A673 (cell line): ENCODE measurements at places on chromosomes 6 and 20. TPM values are rescaled to one million over a fixed set of nuclear protein-coding genes. Genes with fewer than 3 reads are reported as not detected.

- H3K27ac ChIP-seq: no peak overlapping the region
- H3K36me3 ChIP-seq: no peaks in the 10 kb centered on the region
- DNase-seq: no peak
- H3K4me3 ChIP-seq: no peak overlapping the region
Measured at GRCh38 chr20:36167902-36168503, 13.5 kb downstream of the EPB41L1 start.

DNA sequence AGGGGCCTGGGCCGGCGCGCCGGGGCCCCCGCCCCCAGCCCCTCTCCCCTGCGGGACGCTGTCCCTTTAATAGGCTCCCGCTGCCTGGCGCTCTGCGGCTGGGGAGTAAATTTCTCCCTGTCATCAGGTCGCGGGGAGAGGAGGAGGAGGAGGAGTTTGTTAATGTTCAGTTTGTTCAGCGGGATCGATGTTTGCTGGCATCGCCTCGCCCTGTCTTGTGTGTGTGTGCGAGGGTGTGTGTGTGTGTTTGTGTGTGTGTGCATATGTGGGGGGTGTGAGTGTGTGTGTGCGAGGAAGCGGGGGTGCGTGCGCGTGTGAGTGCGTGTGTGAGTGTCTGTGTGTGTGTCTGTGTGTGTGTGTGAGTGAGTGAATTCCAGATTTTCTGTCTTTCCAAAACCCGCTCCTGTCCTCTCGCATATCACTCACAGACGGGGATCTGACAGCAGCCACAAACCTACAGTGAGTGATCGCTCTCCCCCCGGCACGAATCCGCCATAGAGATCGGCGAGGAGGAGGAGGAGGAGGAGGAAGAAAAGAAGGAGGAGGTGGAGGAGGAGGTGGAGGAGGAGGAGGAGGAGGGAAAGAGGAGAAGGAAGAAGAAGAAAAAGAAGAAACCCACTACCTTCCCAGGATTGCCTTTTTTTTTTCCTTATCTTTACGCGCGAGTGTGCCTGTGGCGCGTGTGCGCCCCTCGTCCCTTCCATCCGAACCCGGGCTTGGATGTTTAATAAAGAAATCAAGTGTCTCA lies at the start of gene TSHZ2:
TSHZ2 (plus strand) TSS at position 169 of the 748 bp plus-strand sequence. CDS start 936 bp downstream, outside the sequence.
- peak within 1 kb of the TSS; percentile 63 for H3K4me3 ChIP-seq
- H3K27ac ChIP-seq: peak within 1 kb of the TSS; percentile 56
- H3K27me3 ChIP-seq: no peaks in the 10 kb centered on the region
- H3K36me3 ChIP-seq: no peaks in the 10 kb centered on the region

Gene GNAS-AS1
- 6.7 and 7.1 TPM in 2 replicates for total RNA-seq

DNA sequence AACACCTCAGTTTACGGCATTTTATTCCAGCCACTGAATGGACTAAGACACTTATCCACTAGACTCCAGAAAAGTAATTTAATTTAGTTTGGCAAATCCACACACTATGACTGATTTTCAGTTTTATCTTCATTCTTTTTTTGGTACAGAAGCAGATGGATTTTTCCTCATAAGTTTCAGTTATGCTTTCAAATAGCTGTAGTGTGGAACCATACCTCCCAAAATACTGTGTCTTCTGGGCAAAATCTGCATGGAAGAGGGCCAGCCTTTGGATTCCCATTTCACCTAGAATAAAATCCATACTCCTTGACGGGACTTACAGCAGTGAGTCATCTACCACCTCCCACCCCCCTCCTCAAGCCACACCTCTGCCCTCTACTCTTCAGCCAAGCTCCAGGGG lies 43.0 kb downstream of the GSTA2 start:
- no peaks in the 10 kb centered on the region for H3K36me3 ChIP-seq
- no peaks in the 10 kb centered on the region for H3K4me1 ChIP-seq
- no peak overlapping the region for H3K4me3 ChIP-seq
- no peak overlapping the region for H3K27ac ChIP-seq

DNA sequence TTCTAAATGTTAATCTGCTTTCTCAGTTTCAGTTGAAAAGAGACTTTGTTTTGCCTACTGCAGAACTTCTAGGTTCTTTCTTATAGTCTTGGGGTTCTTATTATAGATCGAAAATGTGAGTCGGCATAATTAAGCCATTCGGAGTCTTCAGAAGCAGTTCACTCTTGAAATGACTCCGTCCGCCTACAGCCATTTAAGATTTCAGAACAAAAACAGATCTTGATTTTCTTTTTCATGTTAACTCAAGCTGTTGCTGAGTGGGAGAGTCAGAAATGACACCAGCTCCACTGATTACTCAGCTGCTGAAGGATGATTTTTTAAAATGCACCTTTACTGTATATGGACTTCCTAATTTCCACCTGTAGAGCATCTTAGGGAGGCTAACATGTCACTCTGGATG lies 15.9 kb downstream of the PRDM1 start:
- peaks cover 8% of the 10 kb centered on the region for H3K4me1 ChIP-seq
- no peaks in the 10 kb centered on the region for H3K27me3 ChIP-seq
- no peak overlapping the region for H3K4me3 ChIP-seq
- H3K27ac ChIP-seq: no peak overlapping the region

Gene PHACTR1
- total RNA-seq: 2.6 and 3.7 TPM in 2 replicates

Gene TRIM40
- total RNA-seq: not detected in 2 replicates

GRCh38 chr6:155980014-155980767 lies 524.6 kb upstream of the NOX3 start:
- H3K27me3 ChIP-seq: no peaks in the 10 kb centered on the region
- no peaks in the 10 kb centered on the region for H3K36me3 ChIP-seq
- H3K4me3 ChIP-seq: no peak overlapping the region
- DNase-seq: no peak

DNA sequence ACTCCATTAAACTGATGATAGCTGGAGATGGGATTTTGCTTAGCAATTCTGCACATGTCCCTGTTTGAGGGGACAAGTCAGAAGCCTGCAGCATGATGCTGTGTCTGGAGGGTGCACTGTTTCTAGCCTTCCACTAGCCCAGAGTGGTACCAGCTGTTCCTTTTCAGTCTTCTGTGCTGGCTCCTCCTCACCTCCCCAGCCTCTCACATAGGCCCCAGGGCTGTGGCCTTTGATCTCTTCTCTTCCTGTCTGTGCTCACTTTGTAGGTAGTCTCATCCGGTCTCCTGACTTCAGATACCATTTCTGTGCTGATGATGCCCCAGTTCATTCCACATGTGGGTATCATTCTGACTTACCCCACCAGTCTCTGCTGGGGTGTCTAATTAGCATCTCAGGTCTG lies 126.3 kb downstream of the HIVEP1 start:
- no peaks in the 10 kb centered on the region for H3K27me3 ChIP-seq
- no peaks in the 10 kb centered on the region for H3K36me3 ChIP-seq
- DNase-seq: no peak
- peaks cover 12% of the 10 kb centered on the region for H3K4me1 ChIP-seq

- no peaks in the 10 kb centered on the region for H3K36me3 ChIP-seq
- no peaks in the 10 kb centered on the region for H3K4me1 ChIP-seq
- no peak overlapping the region for H3K27ac ChIP-seq
- DNase-seq: no peak
- no peak overlapping the region for H3K4me3 ChIP-seq
Measured at GRCh38 chr20:64149809-64150560, 14.3 kb upstream of the MYT1 start.

DNA sequence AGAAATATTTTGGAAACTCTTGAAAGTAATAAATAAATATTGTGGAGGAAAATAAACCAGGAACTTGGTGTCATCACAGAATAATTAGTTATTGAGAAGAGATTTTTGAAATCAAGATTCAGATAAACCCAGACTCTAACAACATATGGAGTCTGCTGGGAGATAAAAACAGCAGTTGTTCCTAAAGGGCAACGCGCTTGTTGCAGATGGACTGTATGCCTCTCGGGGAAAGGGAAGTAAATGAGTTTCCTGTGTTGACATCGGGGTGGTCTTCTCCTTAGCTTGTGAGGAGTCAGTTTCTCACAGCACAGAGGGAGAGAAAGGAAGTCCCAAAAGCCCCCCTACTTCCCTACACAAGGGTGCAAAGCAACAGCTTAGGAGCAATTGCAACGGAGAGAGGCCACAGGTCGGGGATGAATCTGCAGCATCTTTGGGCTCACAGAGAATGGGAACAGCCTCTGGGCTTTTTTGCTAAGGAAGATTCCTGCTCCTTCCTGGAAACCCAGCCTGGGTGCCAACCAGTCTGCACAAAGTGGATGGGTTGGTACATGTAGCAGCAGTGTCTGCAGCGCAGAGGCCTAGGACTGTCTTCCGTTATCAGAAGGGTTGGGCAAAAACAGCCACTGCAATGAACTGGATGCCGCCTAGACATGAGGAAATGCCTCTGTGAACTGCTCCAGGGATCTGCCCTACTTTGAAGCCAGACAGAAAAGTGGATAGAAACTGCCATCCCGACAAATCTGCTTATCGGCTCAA lies 603.0 kb upstream of the NRSN1 start:
- H3K4me3 ChIP-seq: no peak overlapping the region
- no peak for DNase-seq
- no peaks in the 10 kb centered on the region for H3K4me1 ChIP-seq
- H3K27me3 ChIP-seq: no peaks in the 10 kb centered on the region

DNA sequence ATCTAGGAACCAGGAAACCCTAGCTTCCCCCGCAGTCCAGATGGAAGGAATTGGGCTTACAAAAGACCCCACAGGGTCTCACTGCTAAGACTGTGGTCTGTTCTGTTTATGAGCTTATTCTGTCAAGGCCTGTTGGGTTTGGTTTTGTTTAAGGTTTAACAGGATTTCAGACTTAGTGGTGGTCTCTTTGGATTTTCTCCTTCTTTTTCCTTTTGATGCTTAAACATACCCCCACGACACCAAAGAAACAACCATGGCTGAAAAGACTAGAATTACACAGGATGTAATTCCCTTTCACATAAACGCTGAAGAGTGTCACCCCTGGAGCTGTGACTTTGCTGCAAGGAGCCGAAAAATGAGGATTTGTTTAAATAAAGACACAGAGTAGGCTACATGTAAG lies 408.6 kb downstream of the PREX1 start:
- H3K27me3 ChIP-seq: no peaks in the 10 kb centered on the region
- DNase-seq: no peak
- no peak overlapping the region for H3K4me3 ChIP-seq
- H3K36me3 ChIP-seq: no peaks in the 10 kb centered on the region
- no peak overlapping the region for H3K27ac ChIP-seq

GRCh38 chr6:150537893-150538292 lies 61.8 kb upstream of the PLEKHG1 start:
- DNase-seq: no peak
- H3K4me1 ChIP-seq: no peaks in the 10 kb centered on the region
- H3K27me3 ChIP-seq: no peaks in the 10 kb centered on the region
- no peak overlapping the region for H3K4me3 ChIP-seq
- no peak overlapping the region for H3K27ac ChIP-seq

DNA sequence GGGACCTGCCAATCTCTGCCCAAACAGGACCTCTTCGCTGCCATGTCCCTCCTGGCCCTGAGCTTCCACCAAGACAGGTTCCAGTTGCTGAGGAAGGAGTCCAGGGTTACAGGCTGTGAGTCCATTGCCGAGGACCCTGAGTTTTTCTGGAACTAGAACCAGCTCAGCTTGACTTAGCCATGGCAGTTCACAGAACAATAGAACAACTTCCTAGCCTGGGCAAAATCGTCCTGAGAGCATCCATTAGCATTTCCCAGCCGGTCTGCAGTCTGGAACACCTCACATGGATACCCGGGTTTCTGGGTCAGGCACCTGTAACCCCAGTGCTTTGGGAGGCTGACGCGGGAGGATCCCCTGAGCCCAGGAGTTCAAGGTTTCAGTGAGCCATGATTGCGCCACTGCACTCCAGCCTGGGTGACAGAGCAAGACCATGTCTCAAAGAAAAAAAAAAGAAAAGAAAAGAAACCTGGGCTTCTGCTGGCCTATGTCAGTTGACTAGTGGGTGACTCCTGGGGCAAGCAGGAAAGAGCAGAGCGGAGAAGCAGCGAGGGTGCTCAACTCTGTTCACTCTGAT lies 90.3 kb downstream of the TCP11 start:
- no peak for DNase-seq
- H3K4me3 ChIP-seq: no peak overlapping the region
- H3K27me3 ChIP-seq: no peaks in the 10 kb centered on the region
- no peaks in the 10 kb centered on the region for H3K36me3 ChIP-seq

GRCh38 chr6:113731541-113731940 lies 125.6 kb upstream of the MARCKS start:
- no peaks in the 10 kb centered on the region for H3K36me3 ChIP-seq
- H3K4me3 ChIP-seq: no peak overlapping the region
- H3K27ac ChIP-seq: no peak overlapping the region
- no peak for DNase-seq
- H3K4me1 ChIP-seq: peaks cover 24% of the 10 kb centered on the region
- H3K27me3 ChIP-seq: no peaks in the 10 kb centered on the region

DNA sequence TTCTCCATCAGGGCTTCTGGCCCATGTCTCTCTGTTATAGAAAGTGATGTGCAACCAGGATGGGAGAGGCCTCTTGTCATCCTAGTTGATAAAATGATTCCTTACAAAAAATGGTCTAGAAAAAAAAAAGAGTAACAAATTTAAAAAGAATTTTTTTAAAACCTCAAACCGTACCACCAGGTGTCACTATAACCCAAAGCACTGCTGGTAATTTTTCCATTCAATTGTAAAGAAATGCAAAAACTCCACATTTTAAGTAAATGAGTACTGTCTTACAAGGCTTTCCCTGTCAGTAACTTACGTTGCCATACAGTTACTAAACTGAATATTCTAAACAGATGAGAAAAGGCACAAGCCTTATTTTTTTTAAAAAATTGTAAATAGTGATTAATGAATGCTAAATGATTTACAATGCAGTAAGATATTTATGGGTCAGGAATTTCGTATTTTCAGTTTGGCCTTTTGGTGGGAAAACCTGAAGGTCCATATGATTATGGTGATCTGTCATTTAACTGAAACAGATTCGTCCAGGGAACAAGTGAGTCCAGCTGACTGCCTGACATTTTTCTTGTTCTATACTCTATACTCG lies 95.4 kb downstream of the OGFRL1 start:
- H3K4me1 ChIP-seq: peaks cover 18% of the 10 kb centered on the region
- H3K36me3 ChIP-seq: no peaks in the 10 kb centered on the region
- H3K27ac ChIP-seq: no peak overlapping the region
- DNase-seq: peak; percentile 71

GRCh38 chr6:146613947-146614346 lies 15.2 kb downstream of the ADGB start:
- H3K27ac ChIP-seq: no peak overlapping the region
- H3K4me1 ChIP-seq: no peaks in the 10 kb centered on the region
- no peaks in the 10 kb centered on the region for H3K36me3 ChIP-seq
- no peak for DNase-seq

DNA sequence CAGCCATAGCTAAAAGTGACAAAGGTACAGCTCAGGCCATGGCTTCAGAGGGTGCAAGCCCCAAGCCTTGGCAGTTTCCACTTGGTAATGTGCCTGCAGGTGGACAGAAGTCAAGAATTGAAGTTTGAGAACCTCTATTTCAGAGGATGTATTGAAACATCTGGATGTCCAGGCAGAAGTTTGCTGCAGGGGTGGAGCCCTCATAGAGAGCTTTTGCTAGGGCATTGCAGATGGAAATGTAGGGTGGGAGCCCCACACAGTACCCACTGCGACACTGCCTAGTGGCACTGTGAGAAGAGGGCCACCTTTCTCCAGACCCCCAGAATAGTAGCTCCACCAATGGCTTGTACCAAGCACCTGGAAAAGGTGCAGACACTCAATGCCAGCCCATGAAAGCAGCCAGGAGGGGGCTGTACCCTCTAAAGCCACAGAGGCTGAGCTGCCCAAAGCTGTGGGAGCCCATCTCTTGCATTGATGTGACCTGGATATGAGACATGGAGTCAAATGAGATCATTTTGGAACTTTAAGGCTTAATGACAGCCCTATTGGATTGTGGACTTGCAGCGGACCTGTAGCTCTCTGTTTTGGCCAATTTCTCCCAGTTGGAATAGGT lies 1299.4 kb upstream of the MAP3K7 start:
- no peaks in the 10 kb centered on the region for H3K27me3 ChIP-seq
- no peak overlapping the region for H3K27ac ChIP-seq
- H3K4me1 ChIP-seq: no peaks in the 10 kb centered on the region
- DNase-seq: no peak
- no peaks in the 10 kb centered on the region for H3K36me3 ChIP-seq
- no peak overlapping the region for H3K4me3 ChIP-seq
